Muscle of back (tissue), 13 donors: ENCODE measurements at places on chromosomes 13 and 19. TPM values are rescaled to one million over a fixed set of nuclear protein-coding genes. Genes with fewer than 3 reads are reported as not detected.

CYP4F3 gene
- polyA plus RNA-seq: 0.10 TPM

MRPL54 gene
- 29.5 TPM for polyA plus RNA-seq

GTF2F1 gene
- 48.4 TPM for polyA plus RNA-seq

MYBPC2 gene
- 25.1 TPM for polyA plus RNA-seq

WDR87 gene
- polyA plus RNA-seq: 0.17 TPM

ZNF331 gene
- polyA plus RNA-seq: 15.1 TPM

DZIP1 gene
- 36.4 TPM for polyA plus RNA-seq

DNA sequence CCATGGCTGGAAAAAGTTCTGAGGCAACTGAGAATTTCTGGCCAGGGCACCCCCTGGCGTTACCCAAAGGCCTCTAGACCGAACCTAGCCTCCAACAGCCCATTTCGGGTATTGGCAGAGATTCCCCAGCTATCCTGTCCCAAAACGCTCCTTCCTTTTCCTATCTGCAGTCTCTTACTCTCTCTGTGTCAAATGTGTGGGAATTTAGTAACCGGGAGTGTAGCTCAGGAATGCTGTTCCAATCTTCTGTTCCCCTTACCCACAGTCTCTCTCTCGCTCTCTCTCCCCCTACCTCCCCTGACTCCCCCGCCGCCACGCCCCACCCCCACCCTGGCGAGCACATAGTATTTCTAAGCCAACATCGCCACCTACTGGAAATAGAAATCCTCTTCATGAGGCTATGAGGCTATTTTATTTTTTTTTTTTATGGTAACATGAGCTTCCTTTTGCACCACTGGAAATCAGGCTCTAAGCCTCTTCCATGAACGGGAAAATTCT is 27.0 kb downstream of the OXGR1 start:
- DNase-seq: no peak

GRCh38 chr19:46392252-46392801 is 21.0 kb downstream of the CCDC8 start:
- peak; percentile 56 for DNase-seq

DNA sequence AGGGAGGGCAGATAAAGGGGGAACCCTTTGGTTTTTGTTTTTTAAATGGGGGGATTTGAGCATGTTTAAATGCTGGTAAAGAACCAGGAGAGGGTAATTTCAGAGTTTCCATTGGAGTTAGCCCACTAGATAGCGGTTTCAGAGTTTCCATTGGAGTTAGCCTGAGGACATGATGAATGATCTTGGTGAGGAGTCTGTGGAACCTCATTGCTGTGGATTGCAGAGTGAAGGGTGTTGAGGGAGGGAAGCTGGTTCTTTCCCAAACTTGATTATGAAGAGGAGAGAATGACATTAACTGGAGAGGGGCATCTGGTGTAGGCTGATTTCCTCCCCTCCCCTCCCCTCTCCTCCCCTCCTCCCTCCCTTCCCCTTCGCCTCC is 5.0 kb downstream of the WASF3 start:
- DNase-seq: no peak

GRCh38 chr19:4618019-4618418 is 21.3 kb upstream of the TNFAIP8L1 start:
- no peak for DNase-seq

DNA sequence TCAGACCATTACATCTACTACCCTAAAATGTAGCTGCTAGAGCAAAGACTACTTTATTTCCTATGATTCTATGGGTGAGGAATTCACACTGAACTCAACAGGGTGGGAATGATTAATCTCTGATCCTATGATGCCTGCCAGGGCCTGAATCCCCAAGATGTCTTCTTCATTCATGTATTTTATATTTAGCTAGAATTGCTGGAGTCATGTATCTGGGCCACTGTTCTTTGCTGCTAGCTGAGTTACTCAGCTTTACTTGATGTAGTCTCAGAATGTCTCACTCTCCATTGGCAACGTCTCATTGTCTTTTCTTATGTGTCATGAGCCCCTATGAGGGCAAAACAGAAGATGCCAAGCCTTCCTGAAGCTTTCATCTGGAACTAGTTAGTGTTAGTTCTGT is 21.1 kb downstream of the ZNF582 start:
- DNase-seq: no peak

DNA sequence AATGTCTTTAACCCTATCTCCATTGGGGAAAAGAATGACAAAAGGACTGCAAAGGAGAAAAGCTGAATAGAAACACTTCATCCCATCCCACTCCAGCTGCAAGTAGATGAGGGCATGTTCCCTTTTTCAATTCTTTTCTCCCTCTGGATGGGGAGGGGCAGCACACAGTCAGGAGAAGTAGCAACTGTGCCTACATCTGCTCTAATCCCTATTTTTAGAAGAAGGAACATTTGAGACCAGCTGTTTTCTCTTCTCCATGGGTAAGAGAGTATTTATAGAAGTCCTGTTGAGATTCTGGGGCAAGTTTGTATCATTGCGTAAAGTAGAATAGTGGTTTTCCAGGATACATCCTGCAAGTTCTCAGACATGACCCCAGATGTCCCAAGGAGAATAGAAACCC is 9.3 kb upstream of the GTF3A start:
- DNase-seq: peak; percentile 42

DNA sequence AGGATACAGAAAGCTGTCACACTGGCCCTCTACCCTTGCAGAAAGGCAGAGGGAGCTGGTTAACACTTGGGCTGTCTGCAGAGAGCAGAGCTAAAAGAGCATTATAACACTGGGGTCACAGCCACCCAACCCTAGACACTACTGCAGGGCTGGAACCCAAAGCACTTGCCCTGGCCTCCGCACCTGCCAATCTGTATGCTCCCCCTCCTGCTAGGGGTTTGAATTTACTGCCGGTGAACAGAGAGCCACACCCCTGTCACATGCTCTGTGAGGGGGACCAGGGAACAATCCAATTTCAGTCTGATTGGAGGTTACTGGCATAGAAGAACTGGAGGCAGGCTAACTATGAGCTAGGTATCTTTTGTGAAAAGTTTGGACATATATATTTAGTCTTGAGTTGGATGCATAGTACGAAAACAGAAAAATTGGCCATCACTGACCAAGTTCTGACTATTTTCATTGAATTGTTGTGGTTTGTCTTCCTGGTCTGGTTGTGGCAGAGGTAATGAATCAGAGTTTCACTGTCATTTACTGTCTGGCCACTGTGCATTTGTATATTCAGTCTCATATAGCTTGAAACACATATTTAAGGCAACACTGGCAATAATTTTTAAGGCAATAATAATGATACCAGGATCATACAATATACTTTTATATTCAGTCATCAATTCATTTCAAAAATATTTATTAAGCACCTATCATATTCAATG is 504.3 kb upstream of the ATXN8OS start:
- no peak for DNase-seq

DNA sequence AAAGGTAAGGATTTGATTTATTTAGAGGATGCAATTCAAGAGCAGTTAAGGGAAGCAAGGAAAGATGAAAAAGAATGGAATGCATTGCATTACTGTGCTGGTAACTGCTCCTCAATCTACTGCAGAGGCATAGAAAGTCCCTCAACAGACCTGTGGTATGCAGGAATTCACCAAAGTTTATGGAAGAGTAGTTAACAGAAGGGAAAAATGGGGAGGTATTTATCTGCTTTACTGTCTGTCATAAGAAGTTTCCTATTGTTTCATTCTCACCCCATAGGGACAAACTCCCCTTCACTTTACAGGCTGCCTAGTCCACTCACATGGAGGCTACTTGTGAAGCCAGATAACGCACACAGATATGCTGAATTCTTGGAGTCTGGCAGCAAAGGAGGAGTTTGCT is 354.9 kb upstream of the SPRY2 start:
- no peak for DNase-seq

DNA sequence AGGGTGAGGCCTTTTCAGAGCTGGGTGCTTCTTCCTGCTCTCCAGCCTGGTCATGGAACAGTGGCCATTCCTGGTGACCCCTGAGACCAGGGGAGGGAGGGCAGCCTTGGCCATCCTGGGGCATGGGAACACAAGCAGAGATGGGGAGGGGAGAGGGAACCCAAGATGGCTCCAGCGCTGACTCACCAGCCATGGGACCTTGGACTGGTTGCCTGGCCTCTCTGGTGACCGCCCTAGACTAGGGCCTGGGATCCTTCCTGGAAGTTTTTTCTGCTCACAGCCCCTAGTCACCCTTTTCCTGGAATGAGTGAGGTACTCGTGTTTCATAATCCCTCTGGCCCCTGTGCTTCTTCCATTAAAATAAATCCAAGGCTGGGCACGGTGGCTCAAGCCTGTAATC is 3.3 kb upstream of the OPA3 start:
- no peak for DNase-seq

DNA sequence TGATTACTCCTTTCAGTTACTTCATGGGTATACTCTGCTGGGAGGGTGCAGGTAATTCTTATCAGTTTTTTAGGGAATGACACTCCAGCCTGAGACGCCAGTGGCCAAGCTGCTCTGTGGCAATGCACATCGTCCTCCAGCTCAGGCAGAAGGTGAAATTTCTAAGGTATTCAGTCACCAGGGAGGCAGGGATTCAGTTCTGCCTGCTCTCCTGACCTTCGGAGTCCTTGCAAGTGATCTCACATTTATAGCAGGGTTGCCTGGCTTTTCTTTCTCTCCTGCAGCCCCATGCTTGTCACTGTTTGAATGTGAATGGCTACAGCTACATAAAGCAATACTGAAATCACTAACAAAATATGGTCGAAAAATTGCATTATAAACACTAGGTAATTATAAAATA is 1447.5 kb downstream of the EFNB2 start:
- no peak for DNase-seq

DNA sequence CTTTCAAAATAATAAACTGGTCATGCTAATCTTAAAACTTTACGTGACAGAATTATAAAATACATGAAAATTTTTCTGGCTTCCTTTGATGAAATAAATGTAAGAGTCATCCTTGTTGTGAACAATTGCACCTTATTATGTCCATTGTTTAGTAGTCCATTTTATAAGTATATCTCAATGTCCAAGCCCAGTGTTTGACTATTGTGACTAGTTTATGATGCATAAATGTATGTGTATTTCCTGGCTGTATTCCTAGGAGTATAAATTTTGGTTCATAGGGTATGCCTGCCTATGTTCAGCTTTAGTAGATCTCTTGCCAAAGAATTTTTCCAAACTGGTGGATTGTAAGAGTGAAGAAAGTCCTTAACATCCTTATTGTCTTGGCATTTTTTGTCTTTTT is 2895.5 kb upstream of the PCDH20 start:
- no peak for DNase-seq

DNA sequence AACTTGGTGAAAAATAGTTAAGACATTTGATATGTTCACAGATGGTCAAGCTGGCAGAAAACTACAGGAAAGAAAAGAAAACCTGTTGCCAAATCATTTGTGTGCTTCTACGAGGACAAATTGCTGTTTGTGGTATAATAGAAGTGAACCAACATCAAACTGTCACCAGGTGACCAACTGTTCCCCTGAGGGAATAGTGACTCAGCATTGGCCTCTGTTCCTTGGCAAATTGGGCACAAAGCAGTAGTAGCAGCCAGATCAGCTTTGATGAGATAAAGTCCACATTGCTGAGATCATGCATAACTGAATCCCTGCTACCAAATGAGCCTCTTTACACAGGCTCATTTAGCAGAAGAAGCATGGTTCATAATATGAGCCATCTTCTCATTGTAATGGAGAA is 103.5 kb downstream of the POSTN start:
- no peak for DNase-seq

GRCh38 chr13:90396266-90396665 is 951.2 kb upstream of the MIR17HG start:
- DNase-seq: no peak

- DNase-seq: no peak
These were observed 147.1 kb downstream of the TBC1D4 start for GRCh38 chr13:75334634-75335447.

GRCh38 chr13:98478189-98479129 is 98.4 kb downstream of the STK24 start:
- DNase-seq: no peak

- DNase-seq: no peak
These were observed 24.1 kb upstream of the PTPRS start for GRCh38 chr19:5364674-5365073.

DNA sequence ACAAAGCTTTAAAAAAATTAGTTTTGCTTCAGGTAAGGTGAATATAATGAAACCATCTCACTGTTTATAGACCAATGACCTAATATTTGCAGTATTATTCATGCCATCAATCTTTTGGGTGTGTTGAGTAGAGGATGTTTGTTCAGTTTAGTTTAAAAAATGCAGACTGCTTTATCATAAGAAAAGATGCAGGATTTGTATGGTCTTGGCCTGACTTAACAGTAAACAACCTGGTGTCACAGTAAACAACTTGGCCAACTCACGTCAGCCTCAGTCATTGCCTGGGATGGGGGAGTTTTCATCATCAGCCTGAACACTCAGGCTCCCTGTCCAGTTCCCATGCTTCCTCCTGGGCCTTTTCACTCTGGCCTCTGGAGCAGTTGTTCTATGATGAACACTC is 55.1 kb downstream of the LMO7 start:
- no peak for DNase-seq
